ENCODE measurements at places on chromosomes 2 and 18.

DNA sequence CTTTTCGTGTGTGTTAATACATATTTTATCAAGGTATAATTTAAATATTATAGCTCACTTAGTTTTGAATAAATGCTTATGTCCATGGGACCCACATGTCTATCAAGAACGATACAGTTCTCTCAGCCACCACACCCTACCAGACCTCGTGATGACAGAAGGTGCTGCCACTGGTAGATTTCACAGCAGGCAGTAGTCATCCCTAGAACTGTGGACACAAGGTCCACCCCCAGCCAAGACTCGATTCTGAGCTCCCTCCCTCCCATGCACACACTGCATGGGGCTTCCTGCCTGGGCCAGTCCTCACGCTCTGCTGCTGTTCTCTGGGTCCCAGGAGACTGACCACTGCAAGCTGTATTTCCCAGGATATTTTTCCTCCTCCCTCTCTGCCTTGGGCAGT lies 26.5 kb upstream of the CREB1 start:
- DNase-seq = no peak

DNA sequence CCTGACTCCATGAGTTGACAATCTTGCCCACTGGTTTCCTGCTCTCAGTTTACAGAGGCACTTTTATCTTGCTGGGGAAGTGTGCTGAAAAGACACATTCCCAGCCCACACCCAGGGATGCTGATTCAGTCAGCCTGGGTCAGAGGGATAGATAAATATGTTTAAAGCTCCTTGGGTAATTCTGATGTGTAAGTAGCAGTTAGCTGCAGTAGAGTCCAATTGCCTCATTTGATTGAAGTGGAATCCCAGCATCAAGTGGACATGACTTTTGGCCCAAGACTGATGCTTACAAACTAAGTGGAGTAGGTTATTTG lies 29.4 kb downstream of the PSD4 start:
- DNase-seq = no peak

DNA sequence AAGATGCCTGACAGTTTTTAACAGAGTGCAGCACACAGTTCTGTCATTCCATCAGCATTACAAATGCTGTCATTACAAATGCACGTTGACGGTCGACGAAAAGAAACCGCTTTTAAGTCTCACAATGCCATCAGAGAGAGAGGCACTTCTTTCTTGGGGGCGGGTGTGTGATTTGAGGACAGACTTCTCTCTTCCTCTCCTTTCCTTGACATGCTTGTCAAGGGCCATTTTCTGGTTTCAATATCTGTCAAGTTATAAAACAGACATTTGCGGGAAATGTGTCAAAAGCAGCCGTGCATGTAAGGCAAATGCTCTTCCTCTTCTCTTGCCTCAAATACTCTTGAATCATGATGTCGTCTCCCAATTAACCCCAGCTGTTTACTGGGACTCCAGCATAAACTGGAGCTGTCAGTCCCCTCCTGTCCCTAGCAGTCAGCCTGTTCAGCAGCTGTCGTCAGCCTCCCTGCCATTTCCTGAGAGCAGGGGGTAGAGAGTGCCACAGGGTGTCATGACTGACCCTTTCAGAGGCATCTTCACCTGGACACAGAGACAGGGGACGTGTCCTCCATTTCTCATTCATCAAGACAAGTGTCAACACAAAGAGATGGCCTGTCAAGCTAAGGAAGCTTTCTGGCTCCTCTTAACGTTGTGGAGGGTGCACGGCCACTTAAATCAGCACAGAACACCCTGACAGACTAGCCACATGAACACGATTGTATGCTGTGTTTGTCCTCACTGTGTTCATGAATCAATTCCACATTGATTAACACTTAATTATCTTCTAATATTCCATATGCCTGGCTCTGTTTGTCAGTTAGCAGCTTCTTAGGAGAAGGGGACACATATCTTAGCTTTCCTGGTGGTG lies 305.4 kb upstream of the RAB6C start:
- DNase-seq = no peak

GRCh38 chr2:6336752-6337471 lies 528.8 kb downstream of the CMPK2 start:
- no peak for DNase-seq

GRCh38 chr2:171386627-171387026 lies 47.2 kb downstream of the METTL8 start:
- no peak for DNase-seq

- DNase-seq = no peak
Observed at GRCh38 chr2:172753610-172754009, 18.0 kb downstream of the RAPGEF4 start.

DNA sequence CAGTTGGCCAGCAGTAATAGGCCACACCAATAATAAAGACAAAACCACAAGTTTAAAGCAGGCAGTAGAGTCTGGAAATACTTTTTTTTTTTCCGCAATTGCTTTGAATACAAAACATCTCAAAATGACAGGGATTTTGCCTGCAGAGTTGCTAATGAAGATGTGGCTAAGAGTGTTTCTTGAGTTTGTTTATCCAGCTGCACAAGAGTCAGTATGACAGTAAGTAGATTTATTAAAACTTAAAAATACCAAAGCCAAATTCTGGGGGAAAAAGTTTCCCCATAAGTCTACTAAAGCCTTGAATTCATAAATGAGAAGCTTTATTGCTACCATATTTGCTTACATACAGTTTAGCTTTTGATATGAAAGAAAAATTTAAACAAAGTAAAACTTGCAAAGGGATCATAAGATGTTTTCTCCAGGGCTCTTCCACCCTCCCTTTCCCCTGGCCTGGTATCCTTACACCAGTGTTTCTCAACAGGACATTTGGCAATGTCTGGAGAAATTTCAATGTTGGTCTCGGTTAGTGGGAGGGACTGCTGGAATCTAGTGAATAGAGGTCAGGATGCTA lies 3.9 kb upstream of the DSEL start:
- DNase-seq = no peak

DNA sequence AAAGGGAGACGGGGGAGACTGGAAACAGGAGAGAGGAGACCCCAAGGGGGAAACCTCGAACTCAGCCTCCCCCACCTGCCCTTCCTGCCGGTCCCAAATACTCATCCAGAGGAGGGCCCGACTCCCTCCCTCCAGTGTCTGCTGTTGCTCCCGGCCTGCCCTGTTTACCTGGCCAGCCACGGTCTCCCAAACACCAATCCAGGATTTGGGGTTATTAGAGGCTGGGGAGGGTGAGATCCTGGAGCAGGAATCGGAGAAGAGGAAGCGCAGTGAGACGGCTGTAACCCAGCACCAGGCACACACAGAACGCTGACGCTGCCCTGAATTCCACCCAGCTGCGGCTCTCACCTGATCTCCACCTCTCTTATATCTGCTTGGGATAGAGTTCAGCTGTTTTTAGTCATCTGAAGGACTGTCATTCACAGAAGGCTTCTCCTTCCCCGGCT lies 213.0 kb downstream of the TNS1 start:
- no peak for DNase-seq

DNA sequence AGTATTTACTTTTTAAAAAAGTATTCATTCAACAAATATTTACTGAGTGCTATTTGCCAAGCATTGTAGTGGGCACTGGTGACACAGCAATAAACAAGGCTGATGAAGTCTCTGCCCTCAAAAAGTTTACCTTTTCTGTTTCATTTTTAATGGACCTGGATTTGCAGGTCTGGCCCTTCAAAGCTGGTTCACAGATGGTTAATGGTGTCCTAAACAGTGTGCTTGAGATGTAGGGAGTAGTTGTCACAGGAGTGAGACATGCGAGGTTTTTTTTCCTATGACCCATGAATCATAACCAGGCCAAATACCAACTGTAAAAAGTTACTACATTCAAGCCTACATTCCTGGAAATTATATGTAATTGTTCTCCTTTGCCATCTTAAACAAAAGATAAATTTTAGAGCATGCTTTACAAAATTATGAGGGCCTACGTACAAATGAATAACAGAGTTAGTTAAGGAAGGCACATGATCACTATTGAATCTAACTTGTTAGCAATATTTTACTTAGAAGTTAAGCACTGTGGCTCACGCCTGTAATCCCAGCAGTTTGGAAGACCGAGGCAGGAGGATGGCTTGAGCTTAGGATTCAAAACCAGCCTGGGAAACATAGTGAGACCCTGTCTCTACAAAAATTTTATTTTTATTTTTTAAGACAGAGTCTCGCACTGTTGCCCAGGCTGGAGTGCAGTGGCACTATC lies 223.9 kb downstream of the MBD5 start:
- no peak for DNase-seq

GRCh38 chr2:118525346-118525745 lies 322.1 kb downstream of the EN1 start:
- no peak for DNase-seq

- no peak for DNase-seq
Observed at GRCh38 chr2:216775043-216775453, 79.7 kb upstream of the IGFBP5 start.

- DNase-seq = no peak
Observed at GRCh38 chr18:63975628-63976027, 5.7 kb downstream of the SERPINB8 start.

DNA sequence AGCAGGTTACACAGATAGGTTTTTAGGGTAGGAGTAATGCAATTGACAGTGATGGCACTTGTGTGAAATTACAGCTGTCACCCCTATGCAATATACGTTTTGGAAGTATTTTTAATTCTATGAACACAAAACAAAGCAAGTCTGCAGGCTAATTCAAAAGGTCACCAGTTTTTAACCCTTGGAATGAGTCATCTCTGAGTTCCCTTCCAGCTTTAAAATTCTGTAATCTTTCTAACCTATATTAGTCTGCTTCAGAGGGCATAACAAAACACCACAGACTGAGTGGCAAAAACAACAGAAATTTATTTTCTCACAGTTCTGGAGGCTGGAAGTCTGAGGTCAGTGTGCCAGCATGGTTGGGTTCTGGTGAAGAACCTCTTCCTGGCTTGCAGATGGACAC lies 596.9 kb upstream of the HNMT start:
- DNase-seq = no peak

DNA sequence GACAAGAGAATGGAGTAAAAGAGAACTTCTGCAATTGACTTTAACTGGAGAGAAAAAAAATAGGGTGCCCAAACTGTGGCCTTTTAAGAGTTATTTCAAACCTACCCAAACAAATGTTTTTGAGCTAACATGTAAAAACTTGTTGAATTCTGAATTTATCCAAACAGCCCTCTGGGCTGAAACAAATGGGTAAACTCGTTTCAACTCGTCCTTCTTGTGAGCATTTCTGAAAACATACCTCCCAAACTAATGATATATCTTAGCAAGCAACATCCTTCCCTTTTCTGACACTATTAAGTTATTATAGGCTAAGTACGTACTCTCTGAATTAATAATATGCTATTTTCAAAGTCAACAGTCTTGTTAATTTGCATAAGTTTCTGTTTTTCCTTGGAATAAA lies 793.0 kb upstream of the ACVR2A start:
- no peak for DNase-seq

DNA sequence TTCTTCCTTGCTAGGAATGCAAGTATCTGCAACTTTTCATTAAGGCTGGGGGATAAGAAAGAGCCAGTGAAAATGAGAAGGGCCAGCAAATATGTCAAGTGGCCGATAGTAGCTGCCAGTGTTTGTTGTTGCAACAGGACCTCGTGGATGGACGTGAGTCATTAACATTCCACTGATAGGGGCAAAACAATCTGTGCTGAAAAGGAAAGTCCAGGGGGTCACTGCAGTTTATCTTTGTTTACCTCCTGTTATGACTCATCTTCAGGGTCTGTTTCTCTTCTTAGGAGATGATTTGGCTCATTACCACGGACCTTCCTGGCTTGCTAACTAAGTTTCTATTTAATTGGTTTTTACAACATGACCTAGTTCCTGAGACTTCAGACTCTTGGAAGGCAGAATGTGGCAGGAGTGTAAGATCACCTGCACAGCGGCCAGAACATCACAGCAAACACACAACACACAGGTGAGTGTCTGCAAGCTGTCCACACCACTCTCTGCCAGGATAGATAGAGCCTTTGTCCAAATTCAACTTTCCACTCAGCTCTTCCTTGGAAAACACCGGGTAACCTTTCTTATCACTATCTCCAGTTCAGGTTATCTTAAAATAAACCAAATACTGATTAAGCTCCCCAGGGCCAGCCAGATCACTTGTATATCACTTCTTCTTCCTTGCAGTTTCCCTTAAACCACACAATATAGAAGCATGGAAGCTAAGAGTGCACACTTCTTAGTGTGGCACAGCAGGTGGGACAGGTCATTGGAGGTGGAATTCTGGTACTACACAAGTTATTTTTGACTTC lies 157.5 kb upstream of the LMAN1 start:
- no peak for DNase-seq

DNA sequence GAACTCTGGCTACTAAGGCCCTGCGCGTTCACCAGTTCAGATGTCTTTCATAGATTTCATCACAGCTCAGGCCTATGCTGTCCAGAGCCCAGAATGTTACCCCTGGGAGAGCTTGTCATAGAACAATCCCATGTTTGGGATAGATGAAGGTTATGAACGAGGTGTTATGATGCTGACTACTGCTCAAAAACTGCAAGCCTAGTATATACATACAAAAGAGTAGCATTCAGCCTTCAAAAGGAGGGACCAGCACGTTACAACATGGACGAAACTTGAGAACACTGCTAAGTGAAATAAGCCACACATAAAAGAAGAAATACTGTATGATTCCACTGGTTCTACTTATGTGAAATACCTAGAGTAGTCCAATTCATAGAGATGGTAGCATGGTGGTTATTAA lies 401.9 kb downstream of the NBAS start:
- no peak for DNase-seq

DNA sequence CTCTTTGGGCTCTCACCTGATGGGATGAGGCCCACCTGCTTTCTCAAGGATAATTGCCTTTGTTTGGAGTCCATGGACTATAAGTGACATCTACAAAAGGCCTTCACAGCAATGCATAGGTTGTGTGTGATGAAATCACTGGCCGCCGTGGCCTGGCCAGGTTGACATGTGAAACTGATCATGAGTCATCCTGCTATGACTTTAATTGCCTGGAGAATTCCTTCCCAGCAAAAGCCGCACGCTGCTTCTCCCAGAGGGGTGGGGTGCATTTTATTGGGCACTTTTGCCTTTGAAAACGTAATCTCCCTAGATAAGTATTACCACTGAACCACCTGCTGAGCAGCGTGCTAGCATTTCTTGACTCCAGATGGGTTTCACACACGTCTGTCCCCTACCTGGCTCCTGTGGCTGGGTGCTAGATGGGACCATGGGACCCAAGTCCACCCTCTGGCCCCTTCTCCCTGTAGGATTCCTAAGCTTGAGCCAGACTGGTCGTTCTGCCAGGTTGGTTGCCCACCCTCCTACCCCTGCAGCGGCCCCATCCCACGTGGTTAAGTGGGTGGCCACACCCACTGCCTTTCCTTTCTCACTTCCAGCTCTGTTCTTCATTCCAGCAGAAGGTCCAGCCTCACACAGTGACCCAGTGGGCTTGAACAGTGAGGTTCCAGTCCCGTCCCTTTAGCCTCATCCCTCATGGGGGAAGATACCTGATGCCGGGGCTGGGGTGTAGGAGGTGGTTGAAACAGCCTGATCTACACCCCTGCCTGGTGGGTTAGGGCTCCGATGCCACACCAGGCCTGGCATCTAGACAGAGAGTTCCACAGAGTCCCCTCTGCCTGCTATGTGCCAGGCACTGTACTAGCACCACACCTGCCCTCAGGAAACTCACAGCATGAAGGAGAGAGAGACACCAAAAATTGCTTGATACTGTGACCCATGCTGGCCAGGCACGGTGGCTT lies 89.6 kb downstream of the GBX2 start:
- DNase-seq = no peak

- no peak for DNase-seq
Observed at GRCh38 chr2:144217853-144218633, 301.9 kb downstream of the ZEB2 start.

All from stimulated activated CD4-positive, alpha-beta T cell treated with anti-CD3 and anti-CD28 coated beads, Interleukin-1b, Interleukin-23, amount 100 ng/mL, for 1 hour (primary cell).